WTC11 (cell line): ENCODE measurements at places on chromosomes 16 and 17. TPM values are rescaled to one million over a fixed set of nuclear protein-coding genes. Genes with fewer than 3 reads are reported as not detected.

Gene HOXB9
- total RNA-seq: 0.09 to 0.24 TPM (median 0.09 TPM) in 3 replicates

Gene CA5A
- total RNA-seq: not detected in 3 replicates

Gene MEFV
- total RNA-seq: 0.09 to 0.21 TPM (median 0.14 TPM) in 3 replicates

Gene HBM
- total RNA-seq: not detected in 3 replicates
